ENCODE measurements at places on chromosomes 12 and 14.

GRCh38 chr14:34328178-34328577, 133.9 kb downstream of the SPTSSA start:
- no peak for DNase-seq

DNA sequence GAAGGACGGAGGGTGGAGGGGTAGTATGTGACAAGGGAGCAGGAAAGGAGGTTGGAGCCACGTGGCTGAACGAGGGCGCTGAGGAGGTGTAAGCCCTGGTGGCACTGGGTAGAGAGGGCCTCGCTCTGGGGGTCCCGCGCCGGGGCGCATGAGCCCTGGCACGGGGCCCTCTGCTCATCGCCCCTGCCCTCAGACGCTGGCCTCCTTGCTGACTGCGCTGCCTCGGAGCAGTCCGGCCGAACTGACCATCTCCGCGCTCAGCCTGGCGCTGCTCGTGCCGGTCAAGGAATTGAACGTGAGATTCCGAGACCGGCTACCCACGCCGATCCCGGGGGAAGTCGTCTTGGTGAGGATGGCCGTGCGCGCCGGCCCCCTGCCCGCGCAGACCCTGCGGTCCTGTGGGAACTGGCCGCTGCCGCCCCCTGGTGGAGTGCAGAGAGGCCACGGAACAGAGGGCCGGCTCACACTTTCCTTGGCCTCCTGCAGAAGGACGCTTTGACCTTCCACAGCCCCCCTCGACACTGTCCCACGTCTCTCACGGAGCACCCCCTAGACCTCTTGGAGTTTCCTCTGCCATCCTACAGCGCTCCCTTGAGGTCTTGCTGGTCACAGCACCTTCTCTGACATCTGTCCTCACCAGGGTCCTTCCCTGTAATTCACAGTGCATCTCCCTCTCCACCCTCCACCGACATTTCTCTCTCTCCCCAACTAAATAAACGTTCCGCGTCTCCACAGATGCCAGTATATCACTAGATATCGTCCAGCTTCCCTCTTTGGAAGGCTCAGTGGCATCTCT, 10.5 kb downstream of the ARHGEF25 start:
- DNase-seq: peak; percentile 53

DNA sequence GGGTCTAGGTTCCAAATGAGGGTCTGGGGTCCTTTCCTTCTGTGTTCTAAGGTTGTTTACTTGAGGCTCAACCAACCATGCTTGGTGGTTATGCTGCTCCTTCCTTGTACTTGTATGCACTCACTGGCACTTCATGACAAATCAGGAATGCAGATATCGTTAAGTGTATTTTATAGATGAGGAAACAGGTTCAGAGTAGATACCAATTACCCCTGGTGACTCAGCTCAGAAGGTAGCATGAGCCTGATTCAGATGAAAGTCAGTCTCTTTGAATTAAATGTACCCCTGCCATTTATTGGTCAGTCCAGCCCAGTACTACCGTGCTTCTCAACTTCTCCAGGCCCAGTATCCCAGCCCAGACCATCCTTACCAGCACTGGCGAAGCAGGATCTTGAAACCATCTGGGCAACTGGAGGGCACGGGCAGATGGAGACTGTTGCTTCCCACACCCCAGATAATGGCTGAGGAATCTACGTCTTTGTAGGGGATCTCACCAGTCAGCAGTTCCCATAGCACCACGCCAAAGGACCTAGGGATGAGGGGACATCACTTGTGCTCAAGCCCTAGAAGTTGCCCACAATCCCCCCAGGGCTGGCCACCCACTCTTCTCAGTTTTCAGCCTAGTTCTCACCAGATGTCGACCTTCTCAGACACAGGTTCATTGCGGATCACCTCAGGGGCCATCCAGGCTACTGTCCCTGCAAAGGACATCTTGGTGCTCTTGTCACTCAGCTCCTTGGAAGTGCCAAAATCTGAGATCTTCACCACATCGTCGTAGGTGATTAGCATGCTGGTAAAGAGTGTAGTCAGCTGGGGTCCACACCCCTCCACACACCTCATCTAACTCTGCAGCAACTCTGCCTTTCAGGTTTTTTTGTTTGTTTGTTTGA, 14.3 kb downstream of the MAP3K12 start:
- no peak for DNase-seq

DNA sequence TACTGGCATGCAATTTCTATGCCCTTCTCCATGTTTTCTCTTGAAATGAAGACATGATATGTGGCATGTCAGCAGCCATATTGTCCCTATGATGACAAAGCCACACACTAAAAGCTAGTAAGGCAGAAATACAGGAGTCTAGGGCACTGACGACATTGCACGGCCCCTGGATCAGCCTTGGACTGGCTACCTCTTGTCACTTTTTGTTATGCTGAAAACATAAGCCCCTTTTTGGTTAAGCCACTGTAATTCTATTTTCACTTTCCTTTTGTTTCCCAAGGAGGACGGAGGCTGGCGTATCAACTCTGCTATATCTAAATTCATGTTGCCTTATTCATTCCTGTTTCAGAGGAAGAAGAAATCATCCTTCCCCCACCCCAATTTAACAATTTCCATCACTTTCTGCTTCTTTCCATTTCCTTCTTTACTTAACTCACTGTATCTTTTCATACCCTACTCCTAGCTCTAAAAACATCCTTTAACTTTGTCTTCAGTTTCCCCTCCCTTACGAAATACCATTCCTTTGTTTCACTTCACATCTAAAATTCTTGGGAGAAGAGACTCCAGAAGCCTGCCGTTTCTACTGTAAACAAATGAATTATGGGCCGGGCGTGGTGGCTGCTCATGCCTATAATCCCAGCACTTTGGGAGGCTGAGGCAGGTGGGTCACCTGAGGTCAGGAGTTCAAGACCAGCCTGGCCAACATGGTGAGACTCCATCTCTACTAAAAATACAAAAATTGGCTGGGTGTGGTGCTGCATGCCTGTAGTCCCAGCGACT, 364.1 kb downstream of the PCNX1 start:
- no peak for DNase-seq

DNA sequence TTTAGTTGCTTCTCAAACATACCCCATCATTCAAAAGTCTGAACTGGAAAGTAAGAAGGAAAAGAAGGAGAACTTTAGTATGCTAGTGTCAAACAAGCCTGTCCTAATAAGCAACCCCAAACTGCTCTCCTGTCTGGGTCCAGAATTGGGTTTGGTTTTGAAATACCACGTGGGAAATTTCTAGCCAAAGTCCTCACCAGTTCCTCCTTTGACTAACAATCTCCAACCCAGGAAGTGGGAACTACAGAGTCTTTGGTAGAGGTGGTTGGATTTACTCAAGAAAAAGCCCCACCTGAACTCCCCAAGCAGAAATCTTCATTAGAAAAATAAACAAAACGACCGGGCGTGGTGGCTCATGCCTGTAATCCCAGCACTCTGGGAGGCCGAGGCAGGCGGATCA, 17.4 kb upstream of the EIF4B start:
- peak; percentile 37 for DNase-seq

- DNase-seq: no peak
Measured at GRCh38 chr12:52802442-52802841, 6.5 kb upstream of the KRT3 start.

DNA sequence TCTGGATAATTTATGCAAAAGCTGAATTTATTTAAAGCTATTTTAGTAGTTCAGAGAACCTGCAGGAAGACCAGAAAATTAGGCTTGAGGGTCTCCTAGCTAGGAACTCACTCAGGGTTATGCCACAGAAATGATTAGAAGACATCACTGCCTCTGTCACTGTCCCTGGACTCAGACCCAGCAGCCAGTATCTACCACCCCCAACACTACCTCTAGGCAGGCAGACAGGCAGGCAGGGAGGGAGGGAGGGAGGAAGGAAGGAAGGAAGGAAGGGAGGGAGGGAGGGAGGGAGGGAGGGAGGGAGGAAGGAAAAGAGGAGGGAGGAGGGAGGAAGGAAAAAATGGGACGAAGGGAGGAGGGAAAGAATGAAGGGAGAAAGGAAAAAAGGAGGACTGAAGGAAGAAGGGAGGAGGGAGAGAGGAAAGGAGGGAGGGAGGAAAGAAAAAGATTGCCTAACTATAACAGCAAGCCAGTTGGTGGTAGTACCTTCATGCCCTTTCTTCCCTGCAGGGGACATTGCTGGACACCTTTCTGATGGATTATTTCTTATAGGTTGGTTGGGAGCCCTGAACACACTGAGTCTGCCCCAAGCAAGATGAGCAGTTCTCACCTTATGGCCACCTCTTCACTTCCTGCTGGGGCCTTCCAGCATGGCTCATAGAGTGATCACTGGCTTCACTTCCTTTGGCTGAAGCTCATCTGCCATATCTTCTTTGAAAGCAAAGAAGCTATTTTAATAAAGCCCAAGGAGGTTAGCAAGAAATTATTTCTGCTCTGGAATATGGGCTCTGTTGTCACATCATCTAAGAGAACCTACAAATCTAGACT, 49.7 kb downstream of the KICS2 start:
- no peak for DNase-seq

DNA sequence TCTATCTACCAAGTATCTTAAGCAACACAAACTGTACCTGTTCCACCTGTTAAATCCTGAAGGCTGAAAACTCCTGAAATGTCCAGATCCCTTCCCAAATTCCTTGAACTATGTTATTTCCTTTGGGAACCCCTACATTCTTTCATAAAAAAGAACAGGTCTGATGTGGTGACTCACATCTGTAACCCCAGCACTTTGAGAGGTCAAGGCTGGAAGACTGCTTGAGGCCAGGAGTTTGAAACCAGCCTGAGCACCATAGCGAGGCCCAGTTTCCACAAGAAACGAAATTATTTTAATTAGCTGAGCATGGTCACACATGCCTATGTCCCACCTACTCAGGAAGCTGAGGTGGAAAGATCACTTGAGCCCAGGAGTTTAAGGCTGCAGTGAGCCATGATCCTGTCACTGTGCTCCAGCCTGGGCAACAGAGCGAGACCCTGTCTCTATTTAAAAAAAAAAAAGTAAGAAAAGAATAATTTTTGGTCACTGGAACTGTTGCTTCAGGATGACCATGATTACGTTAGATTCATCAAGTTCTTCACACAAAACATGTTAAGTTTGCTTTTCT, 84.3 kb downstream of the PHLDA1 start:
- no peak for DNase-seq

- DNase-seq: no peak
Measured at GRCh38 chr14:97350415-97350814, 553.2 kb downstream of the VRK1 start.

GRCh38 chr12:14157088-14157747, 175.8 kb upstream of the GRIN2B start:
- DNase-seq: no peak

DNA sequence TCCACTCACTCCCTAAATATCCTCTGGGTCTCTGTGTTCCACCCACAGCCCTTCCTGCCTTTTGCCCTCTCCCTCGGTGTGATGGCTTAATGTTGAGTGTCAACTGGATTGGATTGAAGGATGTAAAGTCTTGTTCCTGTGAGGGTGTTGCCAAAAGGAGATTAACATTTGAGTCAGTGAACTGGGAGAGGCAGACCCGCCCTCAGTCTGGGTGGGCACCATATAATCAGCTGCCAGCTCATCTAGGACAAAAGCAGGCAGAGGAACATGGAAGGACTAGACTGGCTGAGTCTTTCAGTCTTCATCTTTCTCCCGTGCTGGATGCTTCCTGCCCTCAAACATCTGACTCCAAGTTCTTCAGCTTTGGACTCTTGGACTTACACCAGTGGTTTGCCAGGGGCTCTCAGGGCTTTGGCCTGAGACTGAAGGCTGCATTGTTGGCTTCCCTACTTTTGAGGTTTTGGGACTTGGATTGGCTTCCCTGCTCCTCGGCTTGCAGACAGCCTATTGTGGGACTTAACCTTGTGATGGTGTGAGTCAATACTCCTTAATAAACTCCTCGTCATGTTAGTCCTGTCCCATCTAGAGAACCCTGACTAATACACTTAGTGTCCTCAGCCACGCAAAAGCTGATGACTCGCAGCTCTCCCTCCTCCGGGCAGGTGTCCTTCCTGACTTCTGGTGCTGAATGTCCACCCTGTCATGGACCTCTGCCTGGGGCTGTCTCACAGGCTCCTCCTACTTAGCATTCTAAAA, 5.9 kb downstream of the DGLUCY start:
- peak; percentile 52 for DNase-seq

DNA sequence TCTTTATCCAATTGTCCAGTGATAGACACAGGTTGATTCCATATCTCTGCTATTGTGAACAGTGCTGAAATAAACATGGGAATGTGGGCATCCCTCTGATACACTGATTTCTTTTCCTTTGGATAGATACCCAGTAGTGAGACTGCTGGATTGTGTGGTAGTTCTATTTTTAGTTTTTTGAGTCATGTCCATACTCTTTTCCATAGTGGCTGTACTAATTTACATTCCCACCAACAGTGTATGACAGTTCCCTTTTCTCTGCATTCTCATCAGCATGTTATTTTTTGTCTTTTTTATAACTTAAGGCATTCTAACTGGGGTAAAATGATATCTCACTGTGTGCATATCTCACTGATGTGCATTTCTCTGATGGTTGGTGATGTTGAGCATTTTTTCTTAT, 24.8 kb upstream of the VASH1 start:
- DNase-seq: peak; percentile 61

DNA sequence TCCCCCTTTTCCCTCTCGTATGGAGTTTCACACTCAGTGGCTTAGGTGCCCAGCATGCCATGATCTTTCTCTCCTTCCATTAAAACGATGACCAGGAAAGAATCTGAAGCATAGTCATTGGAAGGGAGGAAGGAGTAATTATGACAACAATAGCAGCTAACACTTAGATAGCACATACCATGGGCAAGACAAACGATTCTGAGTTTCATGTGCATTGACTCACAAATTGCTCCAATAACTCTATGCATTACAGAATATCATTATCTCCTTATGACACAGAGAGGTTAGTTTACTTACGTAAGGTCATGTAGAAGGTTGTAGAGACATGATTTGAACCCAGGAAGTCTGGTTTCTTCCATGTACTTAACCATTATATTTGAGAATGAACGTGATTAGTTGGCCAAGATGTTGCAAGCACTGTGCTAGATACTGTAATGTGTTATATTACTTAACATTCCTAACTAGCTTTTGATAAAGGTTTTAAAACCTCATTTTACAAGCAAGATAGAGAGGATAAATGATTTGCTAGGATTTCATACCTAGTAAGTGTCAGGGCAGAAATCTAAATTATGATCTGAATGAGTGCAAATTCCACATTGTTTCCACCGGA, 162.4 kb downstream of the CAND1 start:
- DNase-seq: no peak

- DNase-seq: no peak
Measured at GRCh38 chr12:85740186-85740585, 96.0 kb downstream of the RASSF9 start.

GRCh38 chr14:75452324-75452723, 24.5 kb downstream of the JDP2 start:
- DNase-seq: peak; percentile 25

DNA sequence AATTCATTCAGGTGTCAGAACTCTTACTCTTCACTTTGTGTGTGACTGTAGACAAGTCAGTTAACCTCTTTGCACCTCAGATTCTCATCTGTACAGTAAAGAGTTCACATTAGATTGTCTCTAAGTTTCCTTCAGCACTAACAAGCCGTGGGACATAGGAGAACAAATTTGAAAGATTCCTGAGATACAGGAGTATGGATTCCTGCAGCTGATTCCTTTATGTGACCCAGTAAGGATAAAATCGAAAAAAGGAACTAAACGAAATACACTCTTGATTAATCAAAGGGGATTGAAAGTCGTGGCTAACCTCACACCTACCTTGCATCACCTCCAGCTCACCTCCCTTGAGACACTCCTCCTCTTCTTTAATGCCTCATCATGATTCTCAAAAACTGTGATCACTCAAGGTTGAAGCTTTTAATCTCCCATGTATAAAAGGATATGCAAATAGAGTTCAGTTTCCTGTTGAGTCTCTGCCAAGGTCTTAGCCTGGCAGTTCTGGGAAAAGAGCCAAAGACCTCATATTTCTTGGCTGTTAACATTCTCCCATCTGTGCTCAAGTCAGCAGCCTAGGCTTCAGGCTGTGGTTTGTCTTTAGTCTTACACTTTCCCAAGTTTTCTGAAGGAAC, 156.6 kb downstream of the DAD1 start:
- peak; percentile 73 for DNase-seq

Measured in suppressor macrophage (primary cell).